ENCODE measurements at places on chromosomes 6 and 20. TPM values are rescaled to one million over a fixed set of nuclear protein-coding genes. Genes with fewer than 3 reads are reported as not detected.

DNA sequence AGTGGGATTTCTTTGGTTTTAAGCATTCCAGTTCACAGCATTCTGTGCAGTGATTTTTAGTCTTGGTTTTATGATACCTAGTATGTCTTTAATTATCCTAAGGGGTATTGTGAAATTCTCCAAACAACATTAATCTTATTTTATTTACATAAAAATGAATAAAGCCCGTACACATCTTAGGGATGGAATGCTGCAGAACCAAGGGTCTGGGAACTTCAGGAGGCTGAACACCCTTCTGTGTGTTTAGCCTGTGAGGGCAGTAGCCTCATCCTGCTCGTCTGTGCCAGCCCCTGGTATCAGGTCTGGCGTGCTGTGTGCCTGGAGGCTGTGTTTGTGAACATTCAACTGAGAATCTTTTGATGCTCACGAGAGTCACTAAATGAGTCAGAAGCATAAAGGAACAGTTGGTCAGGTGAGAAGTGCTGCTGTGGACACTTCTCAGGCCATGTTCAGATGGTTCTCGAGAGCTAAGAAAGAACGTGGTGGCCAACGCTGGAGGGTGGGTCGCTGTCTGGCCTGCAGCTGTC, 25.2 kb upstream of the C20orf204 start:
- H3K27me3 ChIP-seq: no peaks in the 10 kb centered on the region
- H3K4me1 ChIP-seq: peaks cover 39% of the 10 kb centered on the region
- H3K27ac ChIP-seq: no peak overlapping the region
- H3K36me3 ChIP-seq: peaks cover 46% of the 10 kb centered on the region
- no peak for DNase-seq

DNA sequence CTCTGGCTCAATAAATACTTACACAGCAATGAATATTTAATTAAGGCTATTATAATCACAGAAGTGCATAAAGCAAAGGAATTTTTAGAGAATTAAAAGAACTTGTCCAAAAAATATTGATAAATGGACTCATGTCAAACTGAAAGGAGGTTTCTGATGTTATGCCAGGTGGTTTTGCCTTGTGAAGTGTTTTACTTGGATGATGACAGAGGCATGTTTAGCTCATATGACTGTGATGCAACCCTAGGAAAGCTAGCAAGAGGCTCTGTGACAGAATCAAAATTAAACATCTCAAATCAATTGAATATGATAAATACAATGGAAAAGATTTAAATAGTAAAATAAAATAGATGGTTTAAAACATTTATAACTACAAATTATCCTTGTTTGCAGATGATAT, 137.3 kb downstream of the TMEM200A start:
- H3K36me3 ChIP-seq: no peaks in the 10 kb centered on the region
- H3K4me1 ChIP-seq: peaks cover 9% of the 10 kb centered on the region
- H3K27ac ChIP-seq: no peak overlapping the region
- no peak for DNase-seq
- no peak overlapping the region for H3K4me3 ChIP-seq

GRCh38 chr20:40339661-40340449, 349.2 kb downstream of the MAFB start:
- no peaks in the 10 kb centered on the region for H3K36me3 ChIP-seq
- DNase-seq: no peak
- no peaks in the 10 kb centered on the region for H3K4me1 ChIP-seq
- no peak overlapping the region for H3K4me3 ChIP-seq

GRCh38 chr20:40192529-40192928, 496.5 kb downstream of the MAFB start:
- H3K4me3 ChIP-seq: no peak overlapping the region
- H3K36me3 ChIP-seq: no peaks in the 10 kb centered on the region
- no peaks in the 10 kb centered on the region for H3K27me3 ChIP-seq

GRCh38 chr20:45257711-45258110, 3.3 kb upstream of the SLPI start:
- no peaks in the 10 kb centered on the region for H3K36me3 ChIP-seq
- peaks cover 11% of the 10 kb centered on the region for H3K27me3 ChIP-seq
- H3K4me1 ChIP-seq: no peaks in the 10 kb centered on the region
- DNase-seq: no peak

GRCh38 chr20:36926653-36927200, 24.8 kb downstream of the SAMHD1 start:
- peaks cover 40% of the 10 kb centered on the region for H3K36me3 ChIP-seq
- H3K4me1 ChIP-seq: peaks cover 39% of the 10 kb centered on the region
- no peak overlapping the region for H3K27ac ChIP-seq
- H3K4me3 ChIP-seq: no peak overlapping the region
- DNase-seq: no peak
- H3K27me3 ChIP-seq: no peaks in the 10 kb centered on the region

- DNase-seq: no peak
- H3K4me1 ChIP-seq: peaks cover 31% of the 10 kb centered on the region
- no peak overlapping the region for H3K27ac ChIP-seq
These were observed 1.9 kb downstream of the RNF39 start for GRCh38 chr6:30073489-30074235.

TTBK1 gene
- 1.1 TPM for total RNA-seq

RBCK1 gene
- 90.5 TPM for total RNA-seq

- peaks cover 51% of the 10 kb centered on the region for H3K4me1 ChIP-seq
- H3K27ac ChIP-seq: no peak overlapping the region
- no peak for DNase-seq
- H3K4me3 ChIP-seq: no peak overlapping the region
- no peaks in the 10 kb centered on the region for H3K27me3 ChIP-seq
These were observed 7.4 kb downstream of the TNFAIP3 start for GRCh38 chr6:137874204-137875057.

SFT2D1 gene
- total RNA-seq: 60.9 TPM
